Type B pancreatic cell (in vitro differentiated cells): ENCODE measurements at places on chromosomes 13 and 19. TPM values are rescaled to one million over a fixed set of nuclear protein-coding genes. Genes with fewer than 3 reads are reported as not detected.

Gene C1QTNF9
- total RNA-seq: not detected in 2 replicates

DNA sequence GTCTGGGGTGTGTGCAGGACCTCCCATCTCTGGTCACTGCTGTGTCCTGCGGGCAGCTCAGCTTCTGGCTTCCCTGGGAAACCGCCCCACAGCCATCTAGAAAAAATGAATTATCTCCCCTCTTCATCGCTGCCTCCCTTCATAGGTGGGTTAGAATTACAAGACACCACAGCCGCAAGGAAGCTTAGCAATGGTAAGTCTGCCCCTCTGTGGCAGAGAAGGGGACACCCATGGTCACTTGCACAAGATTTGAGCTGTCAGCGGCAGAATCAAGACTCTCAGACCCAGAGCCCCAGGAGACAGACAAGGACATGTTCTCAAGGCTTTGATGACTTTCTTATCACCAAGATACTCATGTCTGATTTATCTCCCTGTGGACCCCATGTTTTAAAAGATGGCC lies 110.8 kb upstream of the PABPC3 start:
- DNase-seq: no peak

- DNase-seq: no peak
Measured at GRCh38 chr19:55149078-55150003, at the start of gene TNNT1. TNNT1 (minus strand) TSS chr19:55149206; CDS start chr19:55147157, 2,049 bp downstream.

Gene TUBB4A
- total RNA-seq: 6.8 and 10.9 TPM in 2 replicates

Gene RASIP1
- total RNA-seq: 1.9 and 4.6 TPM in 2 replicates

DNA sequence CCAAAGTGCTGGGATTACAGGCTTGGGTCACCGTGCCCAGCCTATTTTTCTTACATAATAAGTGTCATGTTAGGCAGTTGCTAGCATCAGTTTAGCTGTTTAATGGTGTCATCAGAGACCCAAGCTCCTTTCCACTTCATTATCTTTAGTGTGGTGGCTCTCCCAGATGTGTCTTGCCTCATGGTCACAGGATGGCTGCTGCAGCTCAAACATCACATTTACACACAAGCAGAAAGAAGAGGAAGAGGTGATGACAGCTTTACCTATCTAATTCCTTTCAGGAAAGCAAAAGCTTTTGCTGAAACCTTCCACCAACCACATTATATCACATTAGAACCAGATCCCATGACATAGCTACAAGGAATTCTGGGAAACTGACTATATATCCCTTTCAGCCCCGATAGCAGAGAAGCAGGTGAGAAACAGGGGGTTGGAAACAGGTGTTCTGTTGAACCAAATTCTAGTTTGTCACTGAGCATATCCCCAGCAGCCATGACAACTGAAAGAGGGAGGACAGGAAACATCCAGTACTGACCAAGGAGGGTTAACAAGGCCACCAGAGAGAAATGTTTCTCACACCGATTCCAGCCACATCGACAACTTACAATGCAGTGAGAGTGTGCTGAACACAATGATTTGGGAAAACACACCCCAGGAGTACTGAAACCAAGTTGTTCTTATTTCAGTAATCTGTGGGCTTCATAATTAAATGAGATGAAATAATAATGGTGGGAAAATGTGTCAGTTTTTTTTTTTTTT lies 617.0 kb downstream of the UQCRFS1 start:
- no peak for DNase-seq

GRCh38 chr19:708154-709143 lies at the start of gene PALM:
PALM (plus strand) TSS chr19:708935; CDS start chr19:709147, 212 bp downstream.
- no peak for DNase-seq

- DNase-seq: no peak
Measured at GRCh38 chr19:55526216-55527196, 10.4 kb downstream of the SBK2 start.

DNA sequence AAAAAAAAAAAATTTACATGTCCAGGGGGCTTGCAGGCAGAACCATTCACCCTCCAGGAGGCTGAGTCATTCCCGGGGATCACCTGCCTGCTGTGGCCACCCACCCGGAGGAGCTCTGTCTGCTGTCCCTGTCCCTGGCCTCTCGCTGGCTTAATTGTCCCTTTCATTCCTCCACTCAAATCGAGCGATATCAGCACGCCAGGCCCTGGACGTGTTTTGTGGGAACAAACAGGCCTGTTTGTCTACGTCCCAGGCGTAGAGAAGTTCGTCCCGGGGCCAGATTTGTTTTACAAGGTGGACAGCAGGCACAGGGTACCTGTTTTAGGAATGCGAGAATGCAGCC lies 21.2 kb downstream of the SULT2B1 start:
- no peak for DNase-seq

GRCh38 chr19:52665529-52665928 lies 27.4 kb upstream of the ZNF83 start:
- DNase-seq: no peak

DNA sequence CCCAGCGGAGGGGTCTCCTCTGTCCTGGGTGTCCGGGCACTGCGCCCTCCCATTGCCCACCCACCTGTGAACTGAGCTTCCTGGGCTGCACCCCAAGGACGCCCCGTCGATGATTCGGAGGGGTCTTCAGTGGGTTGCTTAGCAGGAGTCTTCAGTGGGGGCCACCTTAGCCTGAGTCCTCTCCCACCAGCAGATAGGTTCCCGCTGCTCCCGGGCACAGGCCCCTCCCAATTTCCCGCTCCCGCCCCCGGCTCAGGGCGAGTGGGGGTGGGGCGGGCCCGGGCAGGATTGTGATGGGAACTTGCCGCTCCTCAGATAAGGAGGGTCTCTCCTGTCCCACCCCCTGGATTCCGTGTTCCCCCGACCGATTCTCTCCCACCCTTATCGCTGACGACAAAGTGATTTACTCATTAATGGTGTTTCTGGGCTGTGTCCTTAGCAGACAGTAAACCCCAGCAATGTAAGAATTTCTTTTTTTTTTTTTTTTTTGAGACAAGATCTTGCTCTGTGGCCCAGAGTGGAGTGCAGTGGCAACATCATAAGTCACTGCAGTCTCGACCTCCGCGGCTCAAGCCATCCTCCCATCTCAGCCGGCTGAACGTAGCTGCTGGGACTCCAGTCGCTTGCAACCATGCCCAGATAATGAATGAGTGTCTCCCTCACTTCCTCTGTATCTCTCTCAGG lies 655 bp upstream of the S1PR5 start:
- no peak for DNase-seq

DNA sequence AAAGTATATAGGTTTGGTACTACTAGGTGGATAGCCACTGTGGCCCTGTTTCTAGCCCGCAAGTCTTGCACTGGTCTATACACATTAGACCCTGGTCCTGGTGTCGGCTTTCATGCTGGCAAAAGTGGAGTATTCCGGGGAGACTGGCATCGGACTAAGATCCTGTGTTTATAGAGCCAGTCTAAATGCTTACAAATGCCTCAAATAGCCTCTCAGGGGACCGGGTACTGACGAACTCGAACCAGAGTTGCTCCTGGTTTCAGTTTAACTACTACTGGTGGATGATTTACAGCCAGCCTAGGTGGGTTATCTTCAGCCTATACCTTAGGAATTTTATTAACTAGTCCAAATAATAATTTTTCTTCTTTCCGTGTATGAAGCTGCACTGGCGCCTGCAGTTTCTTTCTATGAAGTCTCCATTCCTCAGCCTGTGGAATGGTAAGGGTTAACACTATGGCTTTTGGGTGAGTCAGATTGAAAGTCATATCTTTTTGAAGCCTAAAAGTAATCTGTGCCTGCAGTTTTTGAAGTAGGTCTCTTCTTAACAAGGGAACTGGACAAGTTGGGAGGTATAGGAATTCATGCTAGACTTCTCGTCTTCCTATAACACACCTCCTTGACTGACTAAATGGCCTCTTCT lies 51.3 kb downstream of the OR10H4 start:
- DNase-seq: no peak

DNA sequence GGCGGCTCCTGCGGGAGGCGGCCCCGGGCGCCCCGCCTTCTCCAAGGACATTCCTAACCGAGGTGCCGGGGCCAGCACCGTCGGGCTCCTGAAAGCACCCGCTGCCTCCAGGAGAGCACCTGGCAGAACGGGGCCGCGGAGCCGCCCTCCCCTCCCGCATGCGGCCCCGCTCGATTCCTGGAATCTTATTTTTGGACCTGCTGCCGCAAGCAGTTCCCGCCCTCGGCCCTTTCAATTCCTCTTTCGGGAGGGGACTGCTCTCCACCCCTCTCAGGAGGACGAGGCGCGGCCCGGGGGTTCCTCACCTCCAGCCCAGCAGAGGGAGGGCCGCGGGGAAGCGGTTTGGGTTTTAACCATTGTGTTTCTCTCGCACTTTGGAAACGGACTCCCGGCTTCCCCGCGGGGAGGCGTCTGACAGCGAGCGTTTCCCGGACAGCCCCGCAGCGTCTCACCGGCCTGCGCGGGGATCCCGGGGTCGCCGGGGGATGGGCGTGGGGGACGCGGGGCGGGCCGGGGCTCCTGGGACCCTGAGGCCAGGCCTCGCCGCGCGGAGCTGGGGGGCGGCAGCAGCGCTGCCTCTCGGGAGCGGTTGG lies 849 bp downstream of the GAS6 start:
- peak; percentile 70 for DNase-seq

GRCh38 chr13:43693639-43694038 lies 93.1 kb downstream of the ENOX1 start:
- no peak for DNase-seq

DNA sequence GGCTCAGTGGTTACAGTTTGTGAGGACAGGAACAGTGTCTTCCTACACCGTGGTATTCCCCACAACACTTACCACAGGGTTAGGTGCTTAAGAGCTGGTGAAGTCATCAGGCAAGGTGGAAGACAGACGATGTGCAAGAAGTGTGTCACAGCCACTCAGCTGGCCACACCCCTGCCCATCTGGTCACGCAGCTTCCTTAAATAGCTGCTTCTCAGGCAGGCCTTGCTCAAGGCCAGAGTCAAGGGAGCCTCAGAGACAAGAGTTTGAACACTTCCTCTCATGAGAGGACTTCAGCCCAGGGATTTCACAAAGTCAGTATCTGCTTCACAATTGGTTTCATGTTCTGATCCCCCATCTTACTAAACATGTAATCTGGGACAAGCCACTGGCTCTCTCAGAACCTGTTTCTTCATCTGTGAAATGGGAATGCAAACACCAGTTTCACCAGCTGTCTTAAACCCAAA lies 80.3 kb upstream of the FRY start:
- no peak for DNase-seq

- no peak for DNase-seq
Measured at GRCh38 chr19:16737911-16738310, 18.3 kb downstream of the NWD1 start.

GRCh38 chr13:77930430-77930829 lies 11.8 kb upstream of the EDNRB start:
- no peak for DNase-seq

Gene PHF11
- total RNA-seq: 18.9 and 20.7 TPM in 2 replicates

GRCh38 chr19:1773184-1773583 lies 19.9 kb downstream of the ONECUT3 start:
- no peak for DNase-seq

- no peak for DNase-seq
Measured at GRCh38 chr13:92136449-92137155, 738.2 kb downstream of the GPC5 start.

DNA sequence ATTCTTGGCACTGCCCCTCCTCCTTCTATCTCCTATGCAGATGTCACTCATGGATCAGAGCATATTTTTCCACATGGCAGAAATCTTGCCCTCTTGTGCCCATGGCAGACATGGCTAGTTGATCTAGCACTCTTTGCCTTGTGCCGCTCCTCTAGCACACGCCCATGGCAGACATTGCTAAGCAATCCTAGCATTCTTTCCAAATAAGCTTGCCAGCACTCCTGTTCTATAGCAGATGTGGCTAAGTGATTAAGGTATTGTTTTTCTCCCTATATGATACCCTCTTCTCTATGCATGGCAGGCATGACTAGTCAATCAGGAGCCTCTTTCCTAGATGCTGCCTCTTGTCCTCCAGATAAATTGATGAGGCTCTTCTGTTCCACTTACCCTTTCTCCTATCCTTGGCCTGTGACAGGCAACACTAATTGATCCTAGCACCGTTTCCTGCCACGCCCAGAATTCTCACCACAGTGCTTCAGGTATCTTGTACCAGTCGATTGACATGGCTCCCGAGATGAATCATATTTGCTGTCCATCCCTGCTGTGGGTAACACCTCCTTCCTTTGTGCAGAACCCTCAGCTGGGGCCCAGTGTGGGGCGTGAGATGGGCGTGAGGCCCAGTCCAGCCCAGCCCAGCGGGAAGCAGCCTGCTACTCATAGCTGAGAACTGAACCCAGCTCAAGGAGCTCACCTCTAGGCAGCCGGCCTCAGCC lies 26.9 kb downstream of the TMED1 start:
- no peak for DNase-seq

DNA sequence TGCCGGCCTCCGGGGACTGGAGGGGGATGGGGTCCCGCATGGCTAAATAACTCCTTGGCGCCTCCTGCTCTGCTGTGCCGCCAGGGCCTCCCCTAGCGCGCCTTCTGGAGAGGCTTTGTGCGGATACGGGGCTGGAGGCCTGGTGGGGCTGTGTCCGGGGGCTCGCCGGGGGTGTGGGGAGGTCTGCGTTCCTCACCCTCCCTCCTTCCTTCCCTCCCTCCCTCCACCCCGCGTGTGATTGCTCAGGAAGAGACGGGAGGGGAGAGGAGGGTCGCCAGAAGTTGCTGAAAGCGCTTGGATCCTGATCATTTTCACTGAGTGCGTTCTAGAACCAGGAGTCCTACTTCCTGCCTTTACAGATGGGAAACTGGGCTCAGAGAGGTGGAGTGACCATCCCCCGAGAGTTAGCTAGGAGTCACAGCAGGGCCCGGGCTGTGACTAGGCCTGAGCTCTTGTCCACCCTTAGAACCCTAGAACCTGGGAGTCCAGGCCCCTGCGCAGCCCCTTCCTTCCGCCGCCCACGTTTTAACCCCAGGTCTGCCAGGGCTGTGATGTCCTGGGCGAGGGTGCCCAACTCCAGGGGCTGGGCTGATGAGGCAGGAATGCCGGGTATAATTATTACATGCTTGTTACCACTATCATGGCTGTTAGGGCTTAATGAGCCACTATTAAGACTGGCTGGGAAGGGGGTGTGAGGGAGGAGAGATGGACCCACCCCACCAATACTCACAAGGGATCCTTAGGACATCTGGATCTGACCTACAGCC lies 782 bp upstream of the JUND start:
- no peak for DNase-seq
